ENCODE measurements at places on chromosomes 6 and 20.

DNA sequence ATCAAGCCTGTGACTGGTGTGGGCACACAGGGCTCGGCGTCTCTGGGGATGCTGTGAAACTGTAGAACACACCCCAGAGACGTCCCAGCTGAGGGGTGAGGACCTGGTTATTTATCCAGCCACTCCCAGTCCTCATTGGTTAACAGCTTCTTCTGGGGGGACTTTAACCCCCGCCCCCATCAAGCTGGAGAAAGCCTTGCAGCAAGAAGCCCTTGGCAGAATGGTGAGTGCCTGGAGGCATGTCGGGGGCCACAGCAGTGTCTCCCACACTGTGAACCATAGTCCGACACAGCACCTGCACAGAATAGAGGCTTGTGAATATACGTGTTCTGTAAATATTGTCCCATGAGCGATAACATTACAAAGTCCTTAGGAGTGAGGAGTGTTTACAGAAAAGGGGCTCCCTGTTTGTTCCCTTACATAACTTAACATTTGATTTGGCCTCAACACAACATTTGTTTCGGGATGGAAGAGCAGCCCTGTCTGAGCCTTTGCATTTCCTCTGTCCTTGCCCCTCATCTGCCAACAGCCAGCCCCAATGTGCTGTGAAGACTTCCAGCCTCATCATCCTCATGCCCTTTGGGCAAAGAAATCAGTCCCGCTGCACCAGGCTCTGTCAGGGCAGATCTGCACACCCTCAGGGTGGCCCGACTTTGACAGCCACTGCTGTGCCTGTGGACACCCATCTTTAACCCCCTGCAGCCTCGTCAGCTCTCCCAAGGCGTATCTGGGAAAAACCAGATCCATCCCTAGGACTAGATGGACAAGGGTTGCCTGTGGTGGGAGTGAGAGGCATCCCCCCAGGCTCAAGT lies 2.2 kb upstream of the RRBP1 start:
- no peak for DNase-seq

DNA sequence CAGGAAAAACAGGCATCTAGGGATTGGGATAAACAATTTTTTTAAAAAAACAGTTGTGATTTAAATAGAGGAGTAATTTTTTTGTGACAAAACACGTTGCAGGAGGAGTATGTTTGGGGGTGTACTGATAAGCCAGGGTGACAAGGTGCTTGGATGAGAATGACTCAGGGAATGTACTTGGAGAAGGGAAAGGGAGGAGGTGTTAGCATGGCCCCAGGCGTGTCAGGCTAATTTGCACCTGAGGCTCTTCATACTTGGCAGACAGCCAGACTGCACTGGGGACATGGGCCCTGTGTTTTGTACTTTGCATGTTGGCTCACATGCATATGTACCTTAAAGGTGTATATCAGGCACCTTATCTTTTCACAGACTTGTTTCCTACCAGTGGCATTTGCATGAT lies 22.8 kb downstream of the PANK2 start:
- no peak for DNase-seq

- DNase-seq = no peak
Observed at GRCh38 chr6:34178357-34179105, 32.6 kb upstream of the GRM4 start.

GRCh38 chr20:54717983-54718382 lies 242.6 kb downstream of the DOK5 start:
- DNase-seq = no peak

- peak; percentile 31 for DNase-seq
Observed at GRCh38 chr6:150004783-150005717, 20.3 kb downstream of the RAET1L start.

- DNase-seq = peak; percentile 21
Observed at GRCh38 chr6:25088513-25088912, 152.8 kb upstream of the RIPOR2 start.

GRCh38 chr20:59788811-59789397 lies 144.5 kb downstream of the SYCP2 start:
- DNase-seq = no peak

DNA sequence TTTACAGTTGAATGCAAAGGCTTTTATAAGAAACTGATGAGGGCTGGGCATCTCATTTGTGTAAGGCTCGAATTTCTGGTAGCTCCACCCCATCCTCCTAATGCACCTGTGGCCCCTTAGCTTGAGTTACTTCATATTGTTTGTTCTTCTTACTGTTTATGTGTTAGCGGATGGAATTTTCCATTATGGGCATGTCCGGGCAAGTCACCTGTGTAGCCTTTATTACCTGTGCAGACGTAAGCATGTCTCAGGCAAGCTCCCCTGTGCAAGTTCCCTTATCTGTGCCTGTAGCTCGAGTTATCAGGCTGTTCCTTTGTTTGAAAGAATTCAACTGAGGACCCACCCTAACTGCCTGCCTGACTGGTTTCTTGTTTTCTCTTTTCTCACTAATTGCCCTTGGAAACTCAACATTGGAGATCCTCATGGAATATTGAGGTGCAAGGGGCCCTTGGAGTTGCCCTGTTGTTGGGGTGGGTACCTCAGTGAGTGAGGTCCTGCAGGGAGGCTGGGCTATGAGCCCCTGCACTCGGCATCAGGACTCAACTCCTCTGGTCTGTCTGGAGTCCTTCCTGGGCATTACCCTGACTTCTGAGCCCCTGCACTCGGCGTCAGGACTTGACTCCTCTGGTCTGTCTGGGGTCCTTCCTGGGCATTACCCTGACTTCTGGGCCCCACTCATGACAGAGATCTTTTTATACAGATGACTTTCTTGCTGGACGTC lies 207.9 kb upstream of the SULF2 start:
- DNase-seq = no peak

DNA sequence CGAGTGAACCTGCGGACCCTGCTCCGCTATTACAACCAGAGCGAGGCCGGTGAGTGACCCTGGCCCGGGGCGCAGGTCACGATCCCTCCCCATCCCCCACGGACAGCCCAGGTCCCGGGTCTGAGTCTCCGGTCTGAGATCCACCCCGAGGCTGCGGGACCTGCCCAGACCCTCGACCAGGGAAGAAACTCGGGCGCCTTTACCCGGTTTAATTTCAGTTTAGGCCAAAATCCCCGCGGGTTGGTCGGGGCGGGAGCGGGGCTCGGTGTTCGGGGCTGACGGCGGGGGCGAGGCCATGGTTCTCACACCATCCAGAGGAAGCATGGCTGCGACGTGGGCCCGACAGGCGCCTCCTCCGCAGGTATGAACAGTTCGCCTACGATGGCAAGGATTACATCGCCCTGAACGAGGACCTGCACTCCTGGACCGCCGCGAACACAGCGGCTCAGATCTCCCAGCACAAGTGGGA lies 46.9 kb upstream of the TRIM26 start:
- no peak for DNase-seq

- DNase-seq = no peak
Observed at GRCh38 chr20:35135867-35136586, 11.1 kb downstream of the EDEM2 start.

- no peak for DNase-seq
Observed at GRCh38 chr6:134240665-134241431, 77.1 kb downstream of the SGK1 start.

GRCh38 chr20:42949950-42950349 lies 239.8 kb downstream of the PTPRT start:
- no peak for DNase-seq

- no peak for DNase-seq
Observed at GRCh38 chr6:156697225-156697830, 79.8 kb upstream of the ARID1B start.

DNA sequence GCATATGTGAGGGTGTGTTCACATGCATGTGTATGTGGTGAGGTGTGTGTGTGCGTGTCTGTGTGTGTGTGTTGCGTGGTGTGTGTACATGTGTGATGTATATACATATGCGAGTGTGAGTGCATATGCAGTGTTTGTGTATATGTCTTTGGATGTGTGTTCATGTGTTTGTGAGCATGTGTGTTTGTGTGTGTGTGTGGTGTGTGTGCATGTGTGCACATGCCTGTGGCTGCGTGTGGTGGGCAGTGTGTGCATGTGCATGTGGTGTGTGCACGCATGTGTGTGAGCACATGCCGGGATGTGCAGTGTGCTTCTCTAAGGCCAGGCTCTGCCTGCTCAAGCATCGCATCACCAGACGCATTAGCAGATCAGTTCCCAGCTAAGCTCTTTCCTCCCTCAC lies 5.7 kb downstream of the THBS2 start:
- DNase-seq = no peak

DNA sequence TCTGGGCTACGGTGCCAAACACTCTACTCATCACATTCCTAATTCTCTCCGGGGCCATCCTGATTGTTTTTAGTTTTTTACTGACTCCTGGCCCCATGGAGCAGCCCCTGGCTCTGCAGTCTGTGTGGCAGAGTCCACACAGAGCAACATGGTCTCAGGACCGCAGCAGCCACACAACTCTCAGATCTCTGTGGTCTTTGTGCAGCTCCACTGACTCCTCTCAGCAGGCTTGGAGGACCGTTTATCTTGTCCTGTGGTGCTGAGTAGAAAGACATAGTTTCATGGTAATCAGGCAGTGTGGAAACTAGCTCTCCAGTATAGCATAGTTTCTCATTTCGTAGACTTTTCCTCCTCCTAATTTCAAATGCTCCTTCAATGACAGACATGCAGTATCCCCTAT lies 168.4 kb downstream of the EDN1 start:
- no peak for DNase-seq

DNA sequence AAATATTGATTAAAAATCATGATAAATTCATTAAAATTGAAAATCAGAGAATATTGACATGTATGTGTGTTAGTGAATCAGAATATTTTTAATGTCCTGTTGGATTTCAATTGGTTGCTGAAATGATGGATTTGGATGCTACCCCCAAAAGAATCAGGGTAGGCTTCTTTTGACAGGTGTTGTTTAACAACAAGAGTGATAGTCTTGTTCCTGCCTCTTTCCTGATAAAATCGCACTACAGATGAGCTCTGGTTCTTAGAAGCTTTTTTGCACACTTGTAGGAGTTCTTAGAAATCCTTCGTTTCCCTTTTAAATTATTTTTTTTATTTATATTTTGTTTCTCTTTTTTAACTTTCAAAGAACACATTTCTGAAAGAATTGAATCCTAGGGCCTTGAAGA lies 259.5 kb downstream of the FARS2 start:
- no peak for DNase-seq

DNA sequence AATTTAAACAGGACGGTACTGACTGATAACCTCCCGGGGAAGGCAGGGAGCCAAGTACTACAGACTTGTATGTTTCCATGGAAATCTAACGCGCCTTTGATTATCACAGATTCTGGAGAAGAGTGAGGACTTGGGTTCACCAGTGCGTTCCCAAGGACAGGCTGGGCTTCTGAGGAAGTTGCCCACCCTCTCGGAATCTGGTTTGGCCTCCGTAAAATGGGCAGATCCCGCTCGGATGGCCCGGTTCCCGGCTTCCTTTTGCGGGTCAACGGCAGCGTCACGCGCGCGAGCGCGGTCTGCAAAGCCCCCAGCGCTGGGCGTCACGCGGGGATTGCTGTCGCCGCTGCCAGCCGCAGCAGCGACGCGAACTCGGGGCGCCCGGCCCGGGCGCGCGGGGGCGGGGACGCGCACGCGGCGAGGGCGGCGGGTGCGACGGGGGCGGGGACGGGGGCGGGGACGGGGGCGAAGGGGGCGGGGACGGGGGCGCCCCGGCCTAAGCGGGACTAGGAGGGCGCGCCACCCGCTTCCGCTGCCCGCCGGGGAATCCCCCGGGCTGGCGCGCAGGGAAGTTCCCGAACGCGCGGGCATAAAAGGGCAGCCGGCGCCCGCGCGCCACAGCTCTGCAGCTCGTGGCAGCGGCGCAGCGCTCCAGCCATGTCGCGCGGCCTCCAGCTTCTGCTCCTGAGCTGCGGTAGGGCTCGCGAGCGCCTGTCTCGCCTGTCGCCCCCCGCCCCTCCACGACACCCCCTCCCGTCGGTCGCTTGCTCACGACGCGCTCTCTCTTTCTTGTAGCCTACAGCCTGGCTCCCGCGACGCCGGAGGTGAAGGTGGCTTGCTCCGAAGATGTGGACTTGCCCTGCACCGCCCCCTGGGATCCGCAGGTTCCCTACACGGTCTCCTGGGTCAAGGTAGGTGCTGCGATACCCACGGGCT lies at the start of gene CD83:
CD83 (plus strand) TSS at position 615 of the 933 bp plus-strand sequence; CDS start at position 655, 40 bp downstream.
- no peak for DNase-seq
